ENCODE measurements at places on chromosomes 4 and X.

DNA sequence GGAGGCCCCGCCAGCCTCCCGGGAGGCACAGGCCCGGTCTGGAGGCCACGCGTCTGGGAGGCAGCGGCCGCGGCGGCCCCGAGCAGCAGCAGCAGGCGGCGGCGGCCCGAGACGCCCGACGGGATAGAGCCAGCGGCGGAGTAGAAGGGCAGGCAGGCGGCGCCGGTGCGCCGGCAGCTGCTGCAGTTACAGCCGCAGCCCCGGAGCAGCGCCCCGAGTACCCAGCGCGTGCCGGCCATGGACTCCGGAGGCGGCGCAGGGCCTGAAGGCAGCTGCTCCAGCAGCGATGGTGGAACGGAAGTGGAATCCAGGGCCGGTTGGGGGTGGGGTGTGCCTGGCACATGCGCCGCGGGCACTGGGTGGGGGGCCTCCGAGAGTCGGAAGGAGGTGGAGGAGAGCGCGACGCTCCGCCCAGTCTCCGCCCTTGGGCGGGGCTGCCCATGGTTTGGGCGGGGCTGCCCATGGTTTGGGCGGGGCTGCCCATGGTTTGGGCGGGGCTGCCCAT is at the start of gene GRSF1:
GRSF1 (minus strand) TSS at position 302 of the 505 bp plus-strand sequence; CDS start at position 239, 63 bp downstream.
- peak; percentile 93 for DNase-seq

- no peak for DNase-seq
Measured at GRCh38 chr4:109298279-109299010, 4.0 kb downstream of the COL25A1 start.

DNA sequence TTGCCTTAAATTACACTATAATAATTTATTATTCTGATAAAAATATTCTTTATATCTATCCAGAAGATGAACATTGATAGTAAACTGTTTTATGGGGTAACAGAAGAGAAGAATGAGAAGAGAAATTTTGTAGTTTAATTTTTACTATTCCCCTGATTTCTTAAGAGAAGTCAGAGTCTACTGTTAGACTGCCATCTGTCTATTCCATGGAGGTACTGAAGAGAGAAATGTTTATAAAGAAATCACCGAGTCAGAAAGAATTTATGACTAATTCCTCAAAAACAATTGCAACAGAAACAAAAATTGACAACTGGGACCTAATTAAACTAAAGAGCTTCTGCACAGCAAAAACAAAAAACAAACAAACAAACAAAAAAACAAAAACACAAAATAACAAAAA is 149.9 kb downstream of the FGF16 start:
- DNase-seq = no peak

GRCh38 chr4:170657761-170658160 is 568.0 kb upstream of the AADAT start:
- no peak for DNase-seq

DNA sequence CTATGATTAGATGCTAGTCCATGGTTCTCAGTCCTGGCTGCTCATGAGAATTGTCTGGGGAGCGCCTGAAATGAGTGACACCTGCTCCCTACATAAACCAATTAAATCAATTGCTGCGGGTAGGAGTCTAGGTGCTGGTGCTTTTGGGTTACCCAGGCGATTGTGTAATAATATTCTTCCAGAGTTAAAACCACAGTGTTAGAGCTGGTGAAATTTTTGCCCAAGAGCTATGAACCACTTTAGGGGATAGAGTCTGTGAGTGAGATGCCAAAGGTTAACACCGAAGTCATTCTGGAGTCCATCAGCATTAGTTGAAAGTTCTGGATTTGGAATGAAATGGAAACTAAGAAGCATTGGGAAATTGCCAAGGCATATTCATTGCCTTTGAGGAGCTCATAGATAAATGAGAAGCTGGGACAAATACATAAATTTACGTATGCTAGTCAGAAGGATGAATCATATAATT is 15.3 kb downstream of the PDK3 start:
- DNase-seq = no peak

- no peak for DNase-seq
Measured at GRCh38 chrX:118143578-118143977, 27.0 kb upstream of the KLHL13 start.

DNA sequence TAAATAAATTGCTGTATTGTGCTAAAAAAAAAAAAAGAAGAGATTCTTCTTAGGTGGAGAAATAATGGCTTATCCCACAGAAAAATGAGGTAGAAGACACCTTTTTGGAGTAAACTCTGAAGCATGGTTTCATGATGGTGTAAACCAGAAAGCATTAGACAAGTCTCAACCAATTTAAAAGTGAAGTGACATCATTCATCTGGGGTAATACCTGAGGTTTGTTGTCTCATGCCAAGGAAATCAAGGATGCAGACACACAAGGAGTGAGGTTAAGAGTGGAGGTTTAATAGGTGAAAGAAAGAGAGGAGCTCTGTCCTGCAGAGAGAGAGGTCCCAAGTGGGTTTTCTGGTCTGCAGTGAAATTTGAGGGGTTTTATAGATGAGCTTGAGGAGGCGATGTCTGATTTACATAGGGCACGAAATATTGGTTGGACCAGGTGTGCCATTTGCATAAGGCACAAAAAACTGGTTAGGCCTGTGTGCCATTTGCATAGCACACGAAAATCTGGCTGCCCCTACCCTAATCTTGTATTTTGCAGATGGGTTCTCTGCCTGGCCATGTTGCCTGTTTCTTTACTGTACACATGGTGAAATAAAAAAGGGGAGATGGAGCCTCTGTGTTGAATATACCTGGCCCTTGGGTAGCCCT is 25.0 kb upstream of the CWH43 start:
- DNase-seq = no peak

- no peak for DNase-seq
Measured at GRCh38 chr4:136748773-136749172, 783.5 kb downstream of the PCDH18 start.

GRCh38 chr4:47674144-47674543 is 163.7 kb downstream of the CORIN start:
- no peak for DNase-seq

GRCh38 chr4:150379454-150379853 is 202.5 kb upstream of the MAB21L2 start:
- no peak for DNase-seq

Data from activated naive CD4-positive, alpha-beta T cell treated with anti-CD3 and anti-CD28 coated beads, Interleukin-2, amount 50 U/mL, for 16 hours (primary cell).